Frontal cortex (tissue), 4 donors: ENCODE measurements at places on chromosomes 4 and X.

DNA sequence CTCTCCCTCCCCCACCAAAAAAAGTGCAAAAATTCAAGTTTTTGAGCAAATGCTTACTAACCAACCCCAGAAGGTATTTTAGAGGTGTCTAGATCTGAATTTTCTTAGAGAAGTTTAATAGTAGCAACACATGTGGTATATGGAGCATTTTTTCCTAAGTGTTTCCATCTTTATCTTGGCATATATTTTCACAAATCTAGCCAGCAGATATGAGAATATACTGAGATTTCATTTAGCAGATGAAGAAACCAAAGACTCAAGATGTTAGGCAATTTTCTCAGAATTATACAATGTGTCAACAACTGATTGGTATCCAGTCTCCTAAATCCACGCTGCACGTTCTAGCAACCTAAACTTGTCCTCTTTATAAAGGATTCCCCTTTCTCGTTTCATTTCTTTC lies 245.5 kb upstream of the CXXC4 start:
- DNase-seq, result no peak

DNA sequence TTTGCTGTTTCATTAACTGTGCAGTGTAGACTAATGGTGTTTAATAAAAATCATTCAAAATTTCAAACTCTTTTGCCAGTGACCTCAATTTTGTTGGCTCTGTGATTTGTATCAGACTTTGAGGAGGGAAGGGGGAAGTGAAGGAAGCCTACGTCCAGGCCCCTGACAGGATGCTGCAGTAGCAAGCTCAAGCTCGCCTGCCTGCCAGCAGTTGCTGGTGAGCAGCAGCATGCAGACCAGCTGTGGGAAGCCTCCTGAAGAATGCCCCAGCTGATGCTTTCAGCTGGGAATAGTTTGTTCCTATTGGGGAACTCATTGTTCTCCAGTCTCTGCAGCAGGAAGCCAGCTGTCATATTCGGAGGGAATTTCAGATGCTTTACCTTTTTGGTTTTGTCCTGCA lies 495.2 kb downstream of the AFF2 start:
- DNase-seq, result no peak

GRCh38 chr4:185998791-185999190 lies 70.2 kb upstream of the TLR3 start:
- no peak for DNase-seq

DNA sequence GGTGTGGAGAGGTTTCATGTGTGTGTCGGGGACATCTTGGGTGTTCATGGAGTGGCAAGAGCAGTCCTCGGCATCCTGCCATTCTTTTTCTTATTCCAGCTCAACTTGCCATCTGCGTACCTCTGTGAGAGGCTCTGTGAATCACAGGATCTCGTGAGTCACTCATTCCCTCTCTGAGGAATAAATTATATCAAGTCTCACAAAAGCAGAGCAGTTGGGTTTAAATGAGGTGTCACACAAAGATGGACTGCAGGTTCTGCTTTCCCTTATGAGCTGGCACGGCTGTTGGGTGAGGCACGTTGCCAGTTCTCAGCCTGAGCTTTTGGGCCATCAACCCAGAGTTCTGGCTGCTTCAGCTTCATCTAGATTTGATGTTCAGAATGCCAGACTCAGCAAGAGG lies 6.8 kb upstream of the OCIAD2 start:
- no peak for DNase-seq

DNA sequence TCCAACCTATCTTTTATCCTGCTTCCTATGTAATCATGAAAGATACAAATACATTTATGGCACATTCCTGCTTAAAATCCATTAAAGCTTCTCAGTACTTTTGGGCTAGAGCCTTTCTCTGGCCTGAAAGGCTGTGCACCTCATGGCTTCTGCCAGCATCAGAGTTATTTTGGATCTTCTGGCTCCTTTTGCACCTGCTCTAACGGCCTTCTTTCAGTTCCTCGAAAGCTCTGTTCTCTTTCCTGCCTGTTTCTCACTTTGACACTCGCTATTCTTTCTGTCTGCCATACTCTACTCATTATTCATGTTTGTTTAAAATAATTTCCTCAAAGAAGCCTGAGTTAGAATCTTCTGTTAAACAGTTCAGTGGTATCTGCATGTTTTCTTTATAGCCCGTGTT lies 86.0 kb downstream of the LRP2BP start:
- no peak for DNase-seq

DNA sequence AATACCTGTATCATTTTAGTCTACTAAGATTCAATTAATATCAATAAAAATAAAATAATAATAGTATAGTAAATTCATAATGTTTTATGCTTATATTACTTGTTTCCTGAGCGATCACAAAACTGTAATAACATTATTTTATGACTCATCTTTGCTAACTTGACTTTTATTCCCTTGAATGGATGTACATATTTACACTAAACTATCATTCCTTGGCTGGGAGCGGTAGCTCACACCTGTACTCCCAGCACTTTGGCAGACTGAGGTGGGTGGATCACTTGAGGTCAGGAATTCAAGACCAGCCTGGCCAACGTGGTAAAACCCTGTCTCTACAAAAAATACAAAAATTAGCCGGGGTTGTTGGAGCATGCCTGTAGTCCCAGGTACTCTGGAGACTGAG lies 104.0 kb upstream of the SLC34A2 start:
- no peak for DNase-seq

DNA sequence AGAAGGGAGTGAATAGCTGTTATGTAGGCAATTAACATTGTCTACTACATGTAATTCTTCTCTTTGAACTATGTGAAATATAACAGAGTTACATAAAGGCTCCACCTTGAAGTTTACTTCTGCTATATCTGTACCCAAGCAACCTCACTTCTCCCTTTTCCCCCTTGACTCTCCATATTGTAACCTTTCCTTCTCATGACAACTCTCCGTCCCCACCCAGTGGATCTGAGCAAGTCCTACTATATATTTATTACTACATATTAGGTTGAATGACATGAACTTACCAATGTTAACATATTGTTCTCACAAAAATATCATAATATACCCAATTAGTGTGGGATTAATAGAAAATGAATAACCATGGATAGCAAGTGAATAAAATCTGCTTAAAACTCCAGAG lies 93.2 kb upstream of the ATP8A1 start:
- peak; percentile 2 for DNase-seq
